Fibroblast of the aortic adventitia (primary cell): ENCODE measurements at places on chromosomes 3 and 15.

DNA sequence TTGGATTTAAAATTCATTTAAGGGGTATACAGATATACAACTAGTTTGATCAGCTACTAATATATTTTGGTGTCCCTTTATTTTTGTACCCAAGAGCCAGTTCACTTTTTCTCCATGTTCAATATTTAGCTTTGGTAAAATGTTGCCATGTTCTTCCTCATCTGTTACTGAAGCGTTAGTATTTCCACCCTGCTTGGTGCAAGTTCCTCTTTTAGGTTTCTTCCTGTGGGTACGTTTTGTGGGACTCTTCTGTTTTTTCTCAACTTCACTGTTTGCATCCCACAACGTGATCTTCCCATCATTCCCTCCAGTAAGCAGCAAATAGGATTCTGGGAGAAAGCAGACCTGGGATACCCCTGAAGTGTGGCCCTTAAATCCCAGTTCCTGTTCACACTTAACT, 14.1 kb downstream of the WDR53 start:
- DNase-seq, result no peak

- DNase-seq, result peak; percentile 72
Measured at GRCh38 chr15:75508840-75509532, 57.5 kb upstream of the SIN3A start.

- no peak for DNase-seq
Measured at GRCh38 chr3:25823314-25823713, 33.4 kb downstream of the OXSM start.

GRCh38 chr3:159989973-159990846, 1.6 kb downstream of the IL12A start:
- DNase-seq, result no peak

GRCh38 chr3:138498991-138499390, 64.6 kb downstream of the ESYT3 start:
- no peak for DNase-seq

GRCh38 chr3:169454823-169455222, 208.7 kb downstream of the MECOM start:
- DNase-seq, result peak; percentile 93

GRCh38 chr3:172600644-172601065, 77.4 kb upstream of the TNFSF10 start:
- no peak for DNase-seq

- DNase-seq, result no peak
Measured at GRCh38 chr3:111541911-111542483, at the start of gene CD96. CD96 (plus strand) TSS chr3:111542197; CDS start chr3:111542249, 52 bp downstream.

GRCh38 chr15:40105517-40106202, 3.0 kb downstream of the BMF start:
- no peak for DNase-seq

- no peak for DNase-seq
Measured at GRCh38 chr15:93705753-93706455, 525.5 kb upstream of the MCTP2 start.

- no peak for DNase-seq
Measured at GRCh38 chr3:120130656-120131055, 36.4 kb upstream of the GSK3B start.

- no peak for DNase-seq
Measured at GRCh38 chr15:41597787-41598186, 38.8 kb downstream of the TYRO3 start.

DNA sequence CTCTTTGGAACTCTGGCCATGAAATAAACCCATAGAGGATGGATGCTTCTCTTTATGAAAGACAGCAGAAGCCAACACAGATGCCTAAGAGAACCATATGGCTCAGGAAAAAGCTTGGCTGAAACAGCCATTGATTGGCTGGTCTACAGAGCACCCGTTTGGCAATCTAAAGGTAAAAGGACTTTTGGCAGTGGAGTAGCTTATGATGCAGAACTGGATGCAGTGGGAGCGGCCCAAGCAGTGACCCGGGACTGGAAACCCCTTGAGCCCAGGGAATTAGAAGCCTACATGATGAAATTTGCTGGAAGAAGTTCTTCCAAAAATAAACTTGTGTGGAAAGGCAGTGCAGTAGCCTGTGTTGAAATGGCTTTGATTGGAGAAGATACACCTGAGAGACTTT, 360.2 kb downstream of the NR2F2 start:
- DNase-seq, result no peak

- DNase-seq, result no peak
Measured at GRCh38 chr3:99919694-99920093, 102.0 kb downstream of the CMSS1 start.

DNA sequence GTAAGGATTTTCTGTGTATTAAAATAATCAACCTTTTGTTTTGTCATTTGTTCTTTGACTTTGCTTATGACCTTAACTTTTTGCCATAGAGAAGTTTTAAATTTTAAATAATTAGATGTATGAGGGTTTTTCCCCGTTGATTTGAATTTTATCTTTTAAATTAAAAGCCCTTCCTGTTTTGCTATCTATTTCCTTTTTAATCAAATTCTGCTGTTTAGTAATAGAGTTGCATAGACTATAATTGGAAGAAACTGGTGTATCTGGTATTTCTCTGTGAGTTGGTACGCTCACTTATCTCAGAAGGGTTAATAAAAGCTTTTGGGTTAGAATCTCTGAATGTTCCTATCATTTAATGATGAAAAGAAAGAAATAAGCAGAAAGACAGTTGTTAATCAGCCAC, 82.2 kb downstream of the LRRC3B start:
- DNase-seq, result no peak

DNA sequence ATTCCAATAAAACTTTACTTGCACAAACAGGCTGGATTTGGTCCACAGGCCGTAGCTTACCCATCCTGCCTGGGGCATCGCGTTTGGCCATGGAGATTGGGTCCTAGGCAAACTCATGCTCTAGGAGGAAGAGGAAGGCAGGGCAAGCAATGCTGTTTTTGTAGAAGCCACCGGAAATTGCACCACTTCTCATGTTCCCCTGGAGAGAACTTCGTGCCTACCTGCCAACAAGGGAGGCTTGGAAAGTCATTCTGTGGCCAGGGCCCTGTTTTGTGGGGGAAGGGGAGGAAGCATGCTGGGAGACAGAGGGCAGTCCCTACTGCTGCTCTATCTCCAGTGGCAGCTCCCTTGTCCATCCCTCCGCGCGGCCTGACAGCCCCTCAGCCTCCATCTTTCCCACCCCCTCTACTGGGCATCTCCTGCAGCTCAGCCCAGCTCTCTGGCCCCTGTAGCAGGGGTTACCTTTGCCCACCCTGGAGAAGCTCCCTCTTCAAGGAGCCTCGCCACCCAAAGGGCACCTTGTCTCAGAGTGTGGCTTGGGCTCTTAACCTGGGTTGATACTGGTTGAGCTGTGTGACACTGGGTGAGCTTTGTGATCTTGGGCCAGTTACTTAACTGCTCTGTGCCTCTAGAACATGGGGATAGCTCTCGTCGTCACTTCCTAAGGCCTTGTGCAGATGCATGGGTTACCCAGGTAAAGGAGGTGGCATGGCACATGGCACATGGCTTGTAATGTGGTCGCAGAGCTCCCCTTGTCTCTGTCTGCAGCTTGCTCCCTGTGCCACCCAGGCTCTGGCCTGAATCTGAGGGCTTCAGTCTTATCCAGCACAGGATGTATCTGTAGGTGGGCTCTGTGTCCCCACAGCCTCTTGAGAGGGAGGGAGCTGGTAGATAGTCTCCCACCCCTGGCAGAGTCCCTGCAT, 6.1 kb downstream of the ABTB1 start:
- no peak for DNase-seq

- no peak for DNase-seq
Measured at GRCh38 chr3:152893647-152894046, 58.7 kb downstream of the P2RY1 start.
